ENCODE measurements at places on chromosomes 6 and 20.

GRCh38 chr6:72622094-72622940 lies 453 bp downstream of the KCNQ5 start:
- peak; percentile 89 for DNase-seq

DNA sequence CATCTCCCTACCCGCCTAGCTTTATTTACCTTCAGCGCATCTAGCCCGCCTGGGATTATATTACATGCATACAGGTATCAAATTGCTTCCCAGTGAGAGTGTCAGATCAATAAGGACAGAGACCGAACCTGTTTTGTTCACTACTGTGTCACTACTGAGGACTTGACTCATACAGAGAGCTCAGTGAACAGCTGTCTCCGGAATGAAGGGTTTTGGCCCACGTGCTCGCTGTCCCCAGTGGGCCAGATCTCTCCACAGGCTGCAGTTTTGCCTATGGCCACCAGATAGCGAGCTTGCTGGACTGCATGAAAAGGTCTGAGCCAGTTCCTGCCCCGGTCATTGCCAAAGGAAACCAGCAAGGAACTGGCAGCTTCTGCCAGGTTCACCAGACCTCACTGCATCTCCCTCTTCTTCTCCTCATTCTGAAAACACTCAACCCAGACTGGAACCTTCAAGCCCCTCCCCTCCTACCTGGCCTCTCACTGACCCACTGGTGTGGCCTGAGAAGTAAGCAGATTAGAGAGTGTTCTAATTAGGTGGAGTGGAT lies 150.8 kb downstream of the ZMYND8 start:
- DNase-seq = peak; percentile 64

DNA sequence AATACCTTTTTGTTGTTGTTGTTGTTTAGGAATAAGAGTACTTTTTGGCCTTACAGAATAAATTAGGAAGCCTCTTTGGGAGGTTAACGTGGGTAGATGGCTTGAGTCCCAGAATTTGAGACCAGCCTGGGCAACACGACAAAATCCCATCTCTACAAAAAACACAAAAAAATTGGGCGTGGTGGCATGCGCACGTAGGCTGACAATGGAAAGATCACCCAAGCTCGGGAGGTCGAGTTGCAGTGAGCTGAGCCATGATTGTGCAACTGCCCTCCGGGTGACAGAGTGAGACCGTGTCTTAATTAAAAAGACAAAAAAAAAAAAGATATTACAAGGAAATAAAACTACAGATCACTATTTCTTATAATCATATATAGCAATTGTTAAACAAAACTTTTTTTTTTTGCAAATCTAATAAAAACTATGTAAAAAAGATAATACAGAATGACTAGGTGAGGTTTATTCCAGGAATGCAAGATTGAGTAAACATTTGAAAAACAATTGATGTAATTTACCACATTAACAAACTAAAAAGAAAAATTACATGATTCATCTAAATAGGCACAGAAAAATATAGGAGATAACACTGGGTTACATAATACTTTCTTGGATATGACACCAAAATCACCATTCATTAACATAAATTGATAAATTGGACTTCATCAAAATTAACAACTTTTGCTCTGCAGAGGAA lies 43.6 kb upstream of the ASCC3 start:
- DNase-seq = no peak

GRCh38 chr6:129606664-129607063 lies 103.3 kb downstream of the ARHGAP18 start:
- no peak for DNase-seq

GRCh38 chr20:58652606-58653294 lies 1.7 kb downstream of the STX16 start:
- peak; percentile 37 for DNase-seq

DNA sequence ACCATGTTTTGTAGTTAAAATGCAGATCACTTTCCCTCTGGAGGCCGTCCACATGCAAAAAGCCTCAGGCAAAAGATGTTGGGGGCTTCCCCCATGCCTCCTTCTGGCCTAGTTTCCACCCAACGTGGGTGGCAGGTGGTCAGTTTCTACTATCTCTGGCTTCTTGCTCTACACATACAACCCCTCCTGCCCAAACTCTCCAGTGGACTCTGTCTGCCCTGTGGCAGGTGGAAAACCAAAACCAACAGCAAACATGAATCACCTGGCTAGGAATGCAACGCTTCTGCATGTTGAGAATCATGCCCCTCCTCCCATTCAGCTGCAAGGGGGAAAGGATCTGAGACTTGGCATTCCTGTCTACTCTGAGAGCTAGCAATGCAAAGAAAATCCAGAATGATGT lies 94.8 kb downstream of the MBOAT1 start:
- DNase-seq = no peak

DNA sequence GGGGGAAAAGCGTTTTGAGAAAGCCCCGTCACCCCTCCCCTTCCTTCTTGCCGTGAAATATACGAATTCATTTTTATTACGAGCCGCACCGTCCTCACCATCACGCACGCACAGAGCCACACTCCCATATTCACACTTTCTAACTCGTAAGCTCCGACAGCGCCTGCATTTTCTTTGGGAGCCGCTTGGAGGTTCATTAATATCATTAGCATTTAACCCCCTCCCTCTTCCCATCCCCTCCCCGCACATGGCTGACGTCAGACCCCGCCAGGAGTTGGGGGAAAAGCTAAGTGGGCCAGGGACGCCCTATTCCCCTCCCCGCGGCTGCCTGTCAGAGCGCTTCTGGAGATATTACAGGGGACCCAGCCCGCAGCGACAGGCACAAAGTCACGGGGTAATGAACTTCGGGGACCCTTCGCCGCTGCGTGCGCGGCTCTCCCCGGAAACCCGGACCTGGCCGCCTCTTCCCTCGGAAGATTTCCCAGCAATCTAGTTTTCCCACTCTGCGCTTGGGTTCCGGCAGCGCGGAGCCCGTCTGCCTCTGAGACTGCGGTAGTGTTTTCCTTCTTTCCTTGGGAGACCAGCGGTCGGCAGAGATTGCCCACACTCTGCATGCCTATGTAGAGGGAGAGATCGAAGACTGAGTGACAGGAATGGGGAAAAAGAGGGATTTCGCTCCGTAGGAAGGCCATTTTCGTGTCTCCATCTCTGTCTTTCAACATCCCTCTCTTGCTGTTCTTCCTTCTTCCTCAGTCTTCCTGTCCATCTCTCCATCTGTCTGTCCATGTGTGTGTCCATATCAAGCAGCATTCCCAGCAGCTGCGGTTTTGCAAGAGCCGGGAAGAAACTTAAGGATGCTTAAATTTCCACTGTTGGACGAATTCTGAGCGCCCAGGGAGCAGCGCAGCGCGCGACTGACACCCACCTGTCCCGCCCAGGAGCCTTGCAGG lies at the start of gene NR2E1:
NR2E1 (plus strand) TSS at position 309 of the 950 bp plus-strand sequence. CDS start 744 bp downstream, outside the sequence.
- DNase-seq = no peak

GRCh38 chr20:22563062-22563965 lies 21.1 kb downstream of the FOXA2 start:
- no peak for DNase-seq

GRCh38 chr6:119348748-119349360 lies 707 bp downstream of the MAN1A1 start:
- no peak for DNase-seq

- DNase-seq = no peak
Observed at GRCh38 chr6:35300848-35301247, 3.2 kb downstream of the DEF6 start.

GRCh38 chr6:6930223-6930880 lies 177.4 kb upstream of the RREB1 start:
- no peak for DNase-seq

DNA sequence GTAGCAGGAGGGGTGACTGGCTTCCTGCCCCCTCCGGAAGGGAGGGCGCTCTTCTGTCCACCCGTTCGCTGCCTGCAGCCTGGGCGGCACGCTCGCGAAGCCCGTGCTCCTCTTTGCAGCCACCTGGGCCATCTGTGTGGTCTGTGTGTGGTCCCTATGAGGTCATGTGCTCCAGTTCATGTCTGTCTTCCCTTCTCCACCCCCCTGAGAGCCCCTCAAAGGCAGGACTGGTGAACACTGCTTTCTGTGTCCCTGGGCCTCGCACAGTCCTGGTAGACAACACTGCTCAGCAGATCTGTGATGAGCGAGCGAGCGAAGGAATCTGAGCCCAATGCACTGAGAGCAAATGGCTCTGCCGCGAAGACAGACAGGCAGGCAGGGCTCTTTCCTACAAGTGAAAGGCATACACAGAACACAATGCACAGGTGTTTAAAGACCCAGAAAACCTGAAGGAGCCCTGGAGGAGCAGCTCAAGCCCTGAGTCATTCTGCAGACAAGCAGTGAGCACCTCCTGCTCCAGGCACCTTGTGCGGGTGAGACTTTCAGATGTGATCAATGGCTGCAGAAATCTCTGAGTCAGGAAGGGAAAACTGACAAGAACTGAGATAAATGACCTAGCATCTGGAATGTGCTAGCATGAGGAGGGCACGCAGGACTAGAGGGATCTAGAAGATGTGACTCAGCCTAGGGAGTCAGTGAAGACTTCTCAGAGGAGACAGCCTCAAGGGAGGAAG lies 27.1 kb downstream of the PPP1R3G start:
- no peak for DNase-seq

DNA sequence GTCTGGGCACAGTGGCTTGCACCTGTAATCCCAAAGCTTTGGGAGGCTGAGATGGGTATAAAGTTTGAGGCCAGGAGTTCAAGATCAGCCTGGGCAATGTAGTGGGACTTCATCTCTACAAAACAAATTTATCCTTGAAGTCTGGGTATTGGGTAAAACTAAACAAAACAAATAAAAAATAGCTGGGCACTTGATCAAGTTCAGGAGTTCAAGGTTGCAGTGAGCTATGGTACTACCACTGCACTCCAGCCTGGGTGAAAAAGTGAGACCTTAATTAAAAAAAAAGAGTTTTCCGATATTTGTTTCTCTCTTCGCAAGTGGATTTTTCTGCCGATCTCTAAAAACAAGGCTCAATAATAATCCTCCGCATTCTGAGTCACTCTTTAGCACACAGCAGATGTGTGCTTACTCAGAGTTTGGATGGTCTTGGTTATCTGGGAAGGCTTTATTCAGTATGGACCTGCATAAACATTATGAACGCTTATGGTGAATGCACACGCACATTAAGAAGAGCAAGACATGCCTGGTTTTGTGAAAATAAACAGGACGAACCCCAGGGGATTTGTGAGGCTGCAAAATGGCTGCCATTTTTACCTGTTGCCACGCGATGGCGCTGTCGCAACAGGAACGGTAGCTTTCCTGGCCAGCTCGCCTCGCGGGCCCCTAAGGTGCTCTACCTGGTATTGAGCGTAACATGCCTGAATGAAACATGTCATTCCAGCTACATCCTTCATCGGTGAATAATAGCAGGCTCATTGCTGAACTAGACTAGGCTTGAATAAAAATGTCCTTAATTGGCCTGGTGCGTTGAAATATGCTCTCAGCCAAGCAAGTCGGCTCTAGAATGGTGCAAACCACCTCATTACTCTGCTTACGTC lies 6.0 kb downstream of the OPN5 start:
- peak; percentile 67 for DNase-seq

DNA sequence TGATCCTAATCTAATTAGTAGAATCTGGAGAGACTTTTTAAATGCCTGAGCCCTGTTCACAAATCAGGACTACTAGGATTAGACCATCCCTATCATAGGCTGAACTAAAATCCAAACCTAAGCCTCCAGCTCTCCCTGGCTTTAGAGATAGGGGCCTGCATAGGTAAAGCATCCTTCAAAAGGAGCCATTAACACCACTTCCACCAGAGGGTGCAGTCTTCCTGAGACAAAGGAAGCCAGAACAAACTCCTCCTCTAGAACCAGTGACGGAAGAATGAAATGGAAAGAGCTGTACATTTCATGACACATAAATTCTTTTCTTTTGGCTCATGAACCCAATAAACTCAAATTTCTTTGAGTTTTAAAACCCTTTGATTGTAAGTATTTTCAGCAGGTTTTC lies 291.2 kb upstream of the ADGRB3 start:
- DNase-seq = peak; percentile 65

DNA sequence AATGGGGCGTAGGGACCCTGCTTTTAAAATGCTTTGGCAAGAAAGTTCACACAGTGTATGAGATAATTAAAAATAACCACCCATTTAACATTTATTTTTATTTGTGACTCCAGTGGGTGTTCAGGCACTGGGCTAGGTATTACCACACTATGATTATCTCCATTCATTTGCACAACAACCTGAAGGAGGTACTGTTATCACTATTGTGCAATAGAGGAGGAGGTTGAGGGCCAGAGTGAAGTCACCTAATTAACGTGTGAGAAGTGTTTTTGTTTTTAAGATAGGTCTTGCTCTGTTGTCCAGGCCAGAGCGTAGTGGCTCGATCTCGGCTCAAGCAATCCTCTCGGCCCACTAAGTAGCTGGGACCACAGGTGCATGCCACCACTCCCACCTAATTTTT lies 29.2 kb downstream of the MAK start:
- no peak for DNase-seq

- DNase-seq = peak; percentile 78
Observed at GRCh38 chr20:45311589-45312211, 3.6 kb upstream of the MATN4 start.

- DNase-seq = no peak
Observed at GRCh38 chr6:168038576-168039140, 40.4 kb downstream of the FRMD1 start.

GRCh38 chr6:142872376-142872775 lies 72.6 kb downstream of the HIVEP2 start:
- DNase-seq = no peak

DNA sequence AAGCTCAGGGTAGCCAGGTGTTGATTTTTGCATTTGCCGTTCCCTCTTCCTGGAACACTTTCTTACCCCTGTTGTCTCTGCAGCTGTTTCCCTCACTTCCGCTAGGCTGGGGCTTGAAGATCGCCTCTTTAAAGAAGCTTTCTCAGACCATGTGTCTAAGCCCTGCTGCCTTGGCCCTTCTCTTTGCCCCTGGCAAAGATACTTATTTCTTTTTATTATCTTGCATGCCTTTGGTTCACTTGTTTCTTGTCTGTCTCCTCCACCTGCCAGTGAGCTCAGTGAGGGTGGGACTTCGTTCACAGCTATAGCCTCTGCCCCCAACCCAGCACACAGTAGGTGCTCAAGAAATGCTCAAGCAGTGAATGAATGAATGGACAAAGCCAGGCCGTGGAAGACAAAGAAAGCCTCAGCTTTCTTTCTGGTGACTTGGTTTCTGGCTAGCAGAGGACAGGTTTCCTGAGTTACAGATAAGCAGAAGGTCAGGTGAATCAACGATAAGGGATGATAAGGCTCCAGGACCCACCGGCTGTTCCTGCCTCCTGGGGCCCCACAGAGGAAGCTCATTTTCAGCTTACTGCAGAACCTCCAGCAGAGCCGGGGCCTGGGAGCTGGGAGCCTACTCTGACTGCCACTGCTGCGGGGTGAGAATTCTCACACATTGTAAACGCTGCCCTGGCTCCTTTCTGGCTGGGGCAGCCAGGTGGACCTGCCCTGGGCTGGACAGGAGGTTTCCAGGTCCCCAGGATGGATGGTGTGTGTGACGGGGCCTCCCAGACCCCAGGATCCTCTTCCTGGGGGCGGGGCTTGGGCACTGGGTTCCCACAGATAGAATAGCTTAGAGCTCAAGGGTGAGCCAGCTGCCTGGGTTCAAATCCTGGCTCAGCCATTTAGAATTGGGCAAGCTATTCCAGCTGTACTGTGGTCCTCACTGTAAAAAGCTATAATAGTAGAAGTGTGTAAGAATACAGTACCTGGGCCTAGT lies 29.8 kb downstream of the SNAI1 start:
- peak; percentile 81 for DNase-seq

All from RPMI8226 (cell line).